ENCODE measurements at places on chromosomes 4 and X. TPM values are rescaled to one million over a fixed set of nuclear protein-coding genes. Genes with fewer than 3 reads are reported as not detected.

Gene MAGEB10
- not detected for total RNA-seq

Gene DOK7
- total RNA-seq = not detected

Gene TGIF2LX
- total RNA-seq = not detected

Gene TMEM165
- 72.6 TPM for total RNA-seq

DNA sequence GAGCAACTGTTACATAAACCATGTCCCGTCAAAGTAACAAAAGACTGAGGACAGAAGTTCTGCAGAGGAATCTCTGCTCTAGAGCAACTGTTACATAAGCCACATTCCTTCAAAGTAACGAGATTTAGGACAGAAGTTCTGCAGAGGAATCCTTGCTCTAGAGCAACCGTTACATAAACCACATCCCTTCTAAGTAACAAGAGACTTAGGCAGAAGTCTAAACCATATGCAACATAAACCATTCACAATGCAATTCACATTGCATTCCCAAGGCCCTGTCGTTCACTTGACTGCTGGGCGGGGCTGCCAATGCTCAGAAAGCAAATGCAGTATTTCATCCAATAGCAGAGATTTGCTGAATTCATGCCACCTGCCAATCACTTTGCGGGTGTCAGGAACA, 124.4 kb upstream of the PUDP start:
- peaks cover 2% of the 10 kb centered on the region for H3K27me3 ChIP-seq
- H3K27ac ChIP-seq = no peak overlapping the region
- no peak overlapping the region for H3K4me3 ChIP-seq
- H3K4me1 ChIP-seq = no peaks in the 10 kb centered on the region
- no peaks in the 10 kb centered on the region for H3K36me3 ChIP-seq

DNA sequence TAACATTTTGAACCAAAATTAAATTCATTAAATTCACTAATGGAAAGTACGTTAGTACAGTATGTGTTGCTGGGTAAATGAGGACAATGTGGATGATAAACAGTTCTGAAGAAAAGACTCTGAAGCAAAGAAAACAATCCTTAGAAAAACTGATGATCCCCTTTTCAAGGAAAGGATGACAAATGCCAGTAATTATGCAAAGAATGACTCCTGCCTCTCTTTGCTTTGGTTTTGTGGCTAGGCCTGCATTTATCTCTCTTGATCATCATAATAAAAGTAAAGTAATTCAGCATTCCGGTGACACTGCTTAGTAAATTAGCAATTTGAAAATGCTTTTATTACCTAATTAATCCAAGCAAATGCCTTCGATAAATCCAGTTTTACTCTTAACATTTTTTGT, 652.2 kb upstream of the DIPK2B start:
- peaks cover 5% of the 10 kb centered on the region for H3K27me3 ChIP-seq
- no peaks in the 10 kb centered on the region for H3K36me3 ChIP-seq
- DNase-seq = no peak
- peaks cover 10% of the 10 kb centered on the region for H3K4me1 ChIP-seq
- H3K4me3 ChIP-seq = no peak overlapping the region
- H3K27ac ChIP-seq = no peak overlapping the region

DNA sequence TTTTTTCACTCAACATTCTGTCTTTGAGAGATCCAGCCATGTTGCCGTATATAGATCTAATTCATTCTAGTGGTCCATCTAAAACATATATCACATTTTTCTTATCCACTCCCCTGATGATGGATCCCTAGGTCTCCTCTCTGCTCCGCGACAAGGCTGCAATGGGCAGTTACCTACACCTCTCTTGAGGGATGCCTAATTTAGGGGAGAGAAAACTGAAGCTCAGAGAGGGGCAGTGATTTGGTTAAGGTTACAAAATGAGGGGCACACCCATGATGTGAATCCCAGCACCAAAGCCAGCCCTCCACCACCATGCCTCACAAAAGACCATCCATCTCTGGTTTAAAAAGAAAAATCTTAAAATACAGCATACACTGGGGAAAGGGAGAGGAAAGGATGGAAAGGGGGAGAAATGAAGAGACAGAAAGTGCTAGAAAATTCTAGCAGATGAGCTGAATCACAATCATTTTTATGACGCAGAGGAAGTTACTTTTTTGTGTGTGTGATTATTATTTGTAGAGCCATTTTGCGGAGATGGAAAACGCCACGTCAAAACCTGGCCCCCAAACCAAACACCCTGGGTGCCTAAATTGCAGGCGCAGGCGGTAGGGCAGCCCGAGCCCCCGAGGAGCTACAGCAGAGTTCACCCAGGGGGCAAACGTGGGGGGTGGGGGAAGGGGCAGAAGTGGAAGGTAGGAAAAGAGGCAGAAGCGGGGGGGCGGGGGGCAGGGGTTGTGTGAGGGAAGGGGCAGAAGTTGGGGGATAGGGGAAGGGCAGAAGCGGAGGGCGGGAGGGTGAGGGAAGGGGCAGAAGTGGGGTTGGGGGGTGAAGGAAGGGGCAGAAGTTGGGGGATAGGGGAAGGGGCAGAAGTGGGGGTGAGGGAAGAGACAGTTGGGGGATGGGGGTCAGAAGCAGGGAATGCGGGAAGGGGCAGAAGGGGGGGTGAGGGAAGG, 1.3 kb upstream of the TSPYL2 start:
- peaks cover 17% of the 10 kb centered on the region for H3K4me1 ChIP-seq
- peak overlapping the region; percentile 91 for H3K27ac ChIP-seq
- H3K36me3 ChIP-seq = peaks cover 1% of the 10 kb centered on the region
- H3K4me3 ChIP-seq = peak overlapping the region; percentile 82
- H3K27me3 ChIP-seq = no peaks in the 10 kb centered on the region

DNA sequence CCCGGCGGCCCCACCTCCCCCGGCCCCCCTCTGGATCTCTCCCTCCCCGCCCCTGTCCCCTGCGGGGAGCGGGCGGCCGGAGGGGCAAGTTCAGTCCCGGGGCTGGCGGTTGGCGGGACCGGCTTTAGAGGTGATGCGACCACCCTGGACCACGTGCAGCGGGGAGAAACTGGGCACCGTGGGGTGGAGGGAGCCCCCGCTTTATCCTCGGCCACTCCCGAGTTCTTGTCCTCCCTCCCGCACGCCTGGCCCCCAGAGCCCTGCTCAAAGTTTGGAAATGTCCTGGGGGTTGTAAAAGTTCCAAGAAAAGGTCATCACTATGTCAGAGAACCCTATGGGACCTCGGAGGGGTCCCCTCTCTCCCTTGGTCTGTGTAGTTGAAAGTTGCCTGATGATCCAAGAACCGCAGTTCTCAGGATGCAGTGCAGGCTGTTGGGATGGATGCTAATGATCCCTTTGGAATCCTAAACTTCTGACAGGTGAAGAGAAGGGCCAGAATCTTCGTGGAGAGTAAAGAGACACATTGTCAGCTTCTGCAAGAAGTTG, 411 bp upstream of the VEGFC start:
- no peaks in the 10 kb centered on the region for H3K36me3 ChIP-seq
- H3K27me3 ChIP-seq = peaks cover 48% of the 10 kb centered on the region
- no peak for DNase-seq
- H3K4me1 ChIP-seq = peaks cover 4% of the 10 kb centered on the region
- no peak overlapping the region for H3K27ac ChIP-seq
- peak overlapping the region; percentile 69 for H3K4me3 ChIP-seq

GRCh38 chr4:95289028-95289634, 259.6 kb downstream of the UNC5C start:
- peaks cover 22% of the 10 kb centered on the region for H3K4me1 ChIP-seq
- H3K36me3 ChIP-seq = no peaks in the 10 kb centered on the region
- DNase-seq = no peak
- no peak overlapping the region for H3K4me3 ChIP-seq

GRCh38 chr4:163440040-163440439, 33.5 kb downstream of the TKTL2 start:
- DNase-seq = no peak
- H3K36me3 ChIP-seq = no peaks in the 10 kb centered on the region
- H3K27ac ChIP-seq = no peak overlapping the region
- H3K4me1 ChIP-seq = no peaks in the 10 kb centered on the region
- H3K4me3 ChIP-seq = no peak overlapping the region

DNA sequence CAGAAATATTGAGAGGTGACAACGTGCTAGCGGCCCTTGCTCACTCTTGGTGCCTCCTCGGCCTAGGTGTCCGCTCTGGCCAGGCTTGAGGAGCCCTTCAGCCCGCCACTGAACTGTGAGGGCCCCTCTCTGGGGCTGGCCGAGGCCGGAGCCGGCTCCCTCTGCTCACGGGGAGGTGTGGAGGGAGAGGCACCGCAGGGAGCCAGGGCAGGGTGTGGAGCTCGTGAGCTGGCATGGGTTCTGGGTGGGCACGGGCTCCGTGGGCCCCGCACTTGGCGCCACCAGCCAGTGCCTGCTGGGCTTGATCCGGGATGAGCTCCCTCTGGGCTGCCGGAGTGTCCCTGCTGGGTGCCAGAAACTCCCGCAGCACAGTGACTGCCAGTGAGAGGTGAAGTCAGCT, 16.0 kb upstream of the VAMP7 start:
- no peak overlapping the region for H3K27ac ChIP-seq
- H3K4me1 ChIP-seq = no peaks in the 10 kb centered on the region
- no peaks in the 10 kb centered on the region for H3K36me3 ChIP-seq
- peaks cover 7% of the 10 kb centered on the region for H3K27me3 ChIP-seq
- no peak for DNase-seq
- no peak overlapping the region for H3K4me3 ChIP-seq

- H3K4me1 ChIP-seq = peaks cover 28% of the 10 kb centered on the region
- no peak overlapping the region for H3K27ac ChIP-seq
- H3K36me3 ChIP-seq = peaks cover 57% of the 10 kb centered on the region
- no peak for DNase-seq
- peak overlapping the region; percentile 64 for H3K4me3 ChIP-seq
- no peaks in the 10 kb centered on the region for H3K27me3 ChIP-seq
Measured at GRCh38 chrX:2614911-2615310, 76.2 kb upstream of the CD99 start.

DNA sequence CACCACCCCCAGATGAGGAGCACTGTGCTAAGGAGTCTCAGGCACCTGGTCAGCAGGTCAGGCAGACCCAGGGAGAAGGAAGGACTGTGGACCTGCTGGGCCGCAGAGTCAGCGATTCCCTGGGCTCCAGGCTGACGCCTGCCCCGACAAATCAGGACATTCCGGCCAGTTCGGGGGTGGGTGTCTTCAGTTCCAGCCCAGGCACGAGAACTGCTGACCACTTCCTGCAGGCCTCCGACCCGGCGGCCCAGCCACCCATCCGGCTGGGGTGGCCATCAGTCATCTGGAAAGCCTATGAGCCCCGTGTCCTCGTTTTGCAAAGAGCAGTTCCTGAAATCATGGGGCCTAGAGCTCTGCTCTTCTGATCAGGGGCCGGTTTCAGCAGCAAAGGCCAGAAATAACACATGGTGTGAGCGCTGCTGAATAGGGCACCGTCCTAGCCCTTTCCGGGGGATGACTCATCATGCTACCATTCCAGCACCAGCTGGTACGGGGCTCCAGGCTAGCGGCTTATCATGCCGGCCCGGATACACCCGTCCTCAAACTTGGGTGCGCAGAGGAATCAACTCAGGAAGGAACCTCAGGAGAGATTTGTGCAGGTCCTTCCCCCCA, 7.8 kb upstream of the SH3TC1 start:
- peaks cover 2% of the 10 kb centered on the region for H3K4me1 ChIP-seq
- H3K27ac ChIP-seq = no peak overlapping the region
- H3K27me3 ChIP-seq = no peaks in the 10 kb centered on the region
- H3K4me3 ChIP-seq = no peak overlapping the region
- no peaks in the 10 kb centered on the region for H3K36me3 ChIP-seq

DNA sequence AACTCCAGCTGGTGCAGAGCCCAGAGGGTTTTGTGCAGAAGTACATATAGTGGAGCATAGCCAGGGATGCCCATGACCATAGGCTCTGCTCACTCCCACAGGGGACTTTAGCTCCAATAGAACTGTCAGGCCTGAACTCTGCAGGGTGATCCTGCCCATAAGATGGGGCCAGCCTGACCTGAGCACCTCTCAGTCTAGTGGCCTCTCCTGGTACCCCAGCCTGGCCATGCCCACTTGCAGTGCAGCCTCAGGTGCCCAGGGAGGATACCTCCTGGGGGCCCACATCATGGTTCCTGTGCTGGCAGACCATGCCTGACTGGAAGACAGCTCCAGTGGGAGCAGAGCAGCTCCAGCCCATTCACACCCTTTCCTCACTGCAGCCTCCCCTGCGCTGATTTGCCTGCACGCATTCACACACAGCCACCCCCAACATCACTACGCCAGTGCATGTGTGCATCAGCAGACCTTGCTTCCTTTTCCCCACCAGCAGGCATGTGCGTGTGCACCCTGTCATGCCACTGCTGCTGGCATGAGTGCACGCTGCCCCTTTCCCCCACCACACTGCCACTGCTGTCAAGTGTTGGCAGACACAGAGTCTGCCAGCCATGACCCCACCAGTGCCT, 53.0 kb upstream of the MMAA start:
- no peak overlapping the region for H3K4me3 ChIP-seq
- no peak overlapping the region for H3K27ac ChIP-seq
- no peaks in the 10 kb centered on the region for H3K4me1 ChIP-seq
- H3K36me3 ChIP-seq = no peaks in the 10 kb centered on the region

GRCh38 chr4:177975315-177975987, 533.2 kb upstream of the AGA start:
- no peaks in the 10 kb centered on the region for H3K36me3 ChIP-seq
- no peak overlapping the region for H3K27ac ChIP-seq
- no peaks in the 10 kb centered on the region for H3K4me1 ChIP-seq
- no peaks in the 10 kb centered on the region for H3K27me3 ChIP-seq
- no peak for DNase-seq

DNA sequence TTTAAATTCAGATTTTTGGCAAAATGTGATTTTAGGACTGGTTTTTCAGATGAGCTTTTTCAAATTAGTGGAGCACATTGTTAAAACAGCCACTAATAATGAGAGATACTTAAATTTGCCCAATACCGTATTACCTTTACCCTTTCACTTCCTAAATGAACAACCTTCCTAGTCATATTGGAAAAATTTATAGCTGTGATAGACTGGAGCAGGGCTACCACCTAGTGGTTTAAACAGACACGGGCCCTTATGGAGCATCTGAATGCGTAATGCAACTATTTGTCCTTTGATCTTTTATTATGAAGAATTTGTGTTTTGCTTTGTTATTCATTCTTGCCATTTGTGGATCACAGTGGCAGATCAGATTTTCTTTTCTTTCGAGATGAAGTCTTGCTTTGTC, 72.7 kb downstream of the KDM6A start:
- peaks cover 16% of the 10 kb centered on the region for H3K36me3 ChIP-seq
- no peaks in the 10 kb centered on the region for H3K27me3 ChIP-seq
- no peak for DNase-seq
- H3K4me1 ChIP-seq = peaks cover 5% of the 10 kb centered on the region
- no peak overlapping the region for H3K4me3 ChIP-seq

- peaks cover 2% of the 10 kb centered on the region for H3K27me3 ChIP-seq
- DNase-seq = no peak
- H3K36me3 ChIP-seq = no peaks in the 10 kb centered on the region
Measured at GRCh38 chrX:10199212-10199611, 42.4 kb downstream of the CLCN4 start.

DNA sequence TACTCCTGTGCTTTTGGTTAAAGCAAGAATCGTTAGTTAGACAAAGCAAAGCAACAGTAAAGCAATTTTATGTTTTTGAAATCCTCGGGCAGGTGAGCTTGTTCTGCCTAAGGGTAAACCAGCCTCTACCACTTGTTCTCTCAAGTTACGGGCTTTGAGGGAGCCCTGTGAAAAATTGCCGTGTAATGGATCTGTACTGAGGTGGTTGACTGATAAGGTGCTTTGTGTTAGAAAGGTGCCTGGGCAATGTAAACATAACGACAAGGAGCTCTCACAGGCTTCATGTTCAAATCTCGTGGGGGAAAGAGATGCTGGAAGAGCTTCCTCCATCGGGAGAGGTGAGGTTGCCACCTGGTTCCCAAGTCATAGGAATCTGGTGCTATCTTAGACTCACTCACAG, 111.8 kb downstream of the TRAPPC11 start:
- peaks cover 2% of the 10 kb centered on the region for H3K27me3 ChIP-seq
- no peaks in the 10 kb centered on the region for H3K4me1 ChIP-seq
- no peak overlapping the region for H3K4me3 ChIP-seq
- DNase-seq = no peak
- no peak overlapping the region for H3K27ac ChIP-seq
- no peaks in the 10 kb centered on the region for H3K36me3 ChIP-seq
